ENCODE measurements at places on chromosomes 5 and 9.
A peak's percentile ranks its signal among the peaks of the same experiment; 100 is the strongest.

DNA sequence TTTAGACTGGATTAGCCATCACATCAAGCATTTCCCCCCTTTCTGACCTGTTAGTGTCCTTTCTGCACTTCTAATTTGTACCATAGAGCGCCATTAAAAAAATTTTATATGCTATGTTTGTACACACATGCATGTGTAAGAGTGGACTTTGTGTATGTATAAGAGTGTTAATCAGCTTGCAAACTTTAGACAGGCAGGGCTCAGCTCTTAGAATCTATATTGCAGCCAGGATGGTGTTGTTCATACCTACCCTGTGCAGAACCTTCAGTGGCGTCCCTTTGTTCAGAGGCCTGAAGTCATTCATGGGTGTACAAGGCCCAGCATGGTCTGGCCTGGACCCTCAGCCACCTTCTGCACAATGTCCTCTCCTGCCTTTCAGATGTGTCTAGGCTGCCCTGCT, 19.7 kb downstream of the ZSWIM6 start:
- DNase-seq: no peak

DNA sequence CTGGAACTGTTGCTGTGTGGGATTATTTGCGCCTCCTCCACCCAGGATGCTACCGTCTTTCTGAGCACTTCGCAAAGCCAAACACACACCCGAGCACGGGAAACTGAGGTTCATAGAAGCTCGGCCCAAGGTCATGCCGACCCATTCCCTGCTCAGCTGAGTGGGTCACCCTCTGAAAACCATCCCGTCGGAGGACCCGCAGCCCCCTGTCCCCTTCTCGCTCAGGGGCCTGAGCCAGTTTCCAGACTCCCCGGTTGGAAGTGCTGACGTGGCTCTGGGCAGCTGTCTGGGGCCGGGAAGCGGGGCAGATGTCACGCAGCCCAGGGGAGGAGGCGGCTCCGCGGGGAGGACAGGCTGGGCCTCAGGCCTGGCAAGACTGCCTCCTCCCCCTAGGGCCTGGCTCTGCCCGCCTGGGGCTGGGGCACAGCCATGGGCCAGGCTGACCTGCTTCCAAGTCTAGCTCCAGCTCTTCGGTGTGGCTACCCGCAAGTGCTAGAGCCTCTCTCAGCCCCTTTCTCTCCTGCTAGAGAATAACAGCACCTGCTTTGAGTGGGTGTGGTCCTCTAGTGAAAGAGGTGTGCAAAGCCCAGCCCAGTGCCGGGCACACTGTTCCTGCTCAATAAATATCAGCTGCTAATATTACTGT, 9.9 kb upstream of the CXXC5 start:
- DNase-seq: peak; percentile 44

GRCh38 chr5:140109018-140109758, 4.7 kb upstream of the PURA start:
- peak; percentile 40 for DNase-seq

- no peak for DNase-seq
These were observed 247.5 kb upstream of the DAPK1 start for GRCh38 chr9:87250205-87250604.

DNA sequence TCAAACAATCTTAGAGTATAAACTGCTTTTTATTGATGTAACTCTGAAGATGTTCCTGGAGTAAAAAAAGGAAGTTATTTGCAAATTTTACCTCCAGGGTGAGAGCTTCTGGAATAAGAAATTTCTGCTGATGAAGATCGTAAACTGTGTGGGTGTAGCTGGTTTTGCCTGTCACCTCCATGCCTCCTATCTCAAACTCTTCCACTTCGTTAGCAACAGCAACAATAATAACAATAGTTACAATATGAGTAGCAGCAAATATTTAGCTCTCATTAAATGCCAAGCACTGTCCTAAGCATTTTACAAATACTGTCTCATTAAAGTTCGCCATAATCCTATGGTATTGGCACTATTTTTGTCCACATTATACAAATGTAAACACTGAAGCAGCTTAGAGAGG, 57.9 kb downstream of the GCNT1 start:
- no peak for DNase-seq

DNA sequence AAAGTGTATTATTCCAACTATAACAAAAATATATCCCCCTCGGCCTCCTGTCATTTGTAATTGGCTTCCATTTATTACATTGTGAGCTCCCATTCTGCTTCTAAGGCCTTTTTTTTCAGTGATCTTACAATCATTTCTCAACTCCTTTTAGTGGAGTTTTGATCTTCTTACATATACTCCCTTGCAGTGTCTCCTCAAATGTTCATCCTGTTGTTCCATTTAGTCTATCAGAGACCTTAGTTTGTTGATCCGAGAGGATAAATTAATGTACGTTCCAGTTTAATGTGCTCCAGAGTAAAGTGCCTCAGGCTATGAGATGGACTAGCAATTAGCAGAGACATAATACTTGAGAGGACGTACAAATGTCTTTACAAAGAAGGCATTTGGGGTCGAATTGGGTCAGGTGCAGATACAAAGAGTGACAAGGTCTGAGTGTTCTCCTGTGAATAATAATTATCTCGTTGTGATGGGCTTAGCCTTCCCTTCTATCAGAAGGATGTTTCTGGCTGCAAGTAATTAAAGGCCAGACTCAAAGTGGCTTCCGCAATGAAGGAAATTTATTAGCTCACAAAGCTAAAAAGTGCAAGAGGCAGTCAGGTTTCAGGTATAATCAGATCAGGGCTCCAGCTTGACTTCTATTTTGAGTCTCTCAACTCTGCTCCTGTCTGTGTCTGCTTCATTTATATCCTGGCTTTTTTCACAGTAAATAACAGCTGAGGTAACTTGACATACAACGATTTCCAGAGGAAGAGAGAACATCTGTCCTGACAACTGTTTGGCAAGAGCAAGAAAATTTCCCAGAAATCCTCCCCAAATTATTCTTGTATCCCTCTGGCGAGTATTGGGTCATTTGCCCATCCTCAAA, 30.1 kb downstream of the ARRDC3 start:
- DNase-seq: no peak

- no peak for DNase-seq
These were observed 17.2 kb downstream of the FAM163B start for GRCh38 chr9:133591985-133592384.

- no peak for DNase-seq
These were observed 50.5 kb upstream of the RNU6ATAC start for GRCh38 chr9:134214766-134215419.

- no peak for DNase-seq
These were observed 16.8 kb downstream of the ANKH start for GRCh38 chr5:14854799-14855198.

DNA sequence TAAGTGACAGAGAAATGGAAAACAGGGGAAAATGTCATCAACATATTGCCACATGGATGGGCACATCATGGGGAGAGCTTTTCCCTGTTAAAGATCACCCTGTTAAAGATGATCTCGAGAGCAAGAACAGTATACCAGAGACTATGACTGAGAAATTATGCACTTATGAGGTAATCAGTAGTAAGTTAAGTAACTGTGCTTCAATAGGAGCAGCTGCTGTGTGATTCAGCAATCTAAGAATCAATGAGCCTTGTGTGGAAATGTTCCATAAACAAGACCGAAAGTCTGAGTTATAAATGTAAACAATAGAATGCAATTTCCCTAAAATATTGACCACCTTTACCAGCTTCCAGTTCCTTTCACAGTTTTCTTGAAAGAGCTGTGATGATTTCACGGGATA, 582.3 kb downstream of the CAAP1 start:
- DNase-seq: no peak

GRCh38 chr5:52469420-52469819, 318.3 kb upstream of the ITGA1 start:
- DNase-seq: no peak

GRCh38 chr9:116096046-116096445, 57.5 kb upstream of the PAPPA start:
- no peak for DNase-seq

GRCh38 chr5:130135506-130135905, 231.2 kb downstream of the CHSY3 start:
- no peak for DNase-seq

DNA sequence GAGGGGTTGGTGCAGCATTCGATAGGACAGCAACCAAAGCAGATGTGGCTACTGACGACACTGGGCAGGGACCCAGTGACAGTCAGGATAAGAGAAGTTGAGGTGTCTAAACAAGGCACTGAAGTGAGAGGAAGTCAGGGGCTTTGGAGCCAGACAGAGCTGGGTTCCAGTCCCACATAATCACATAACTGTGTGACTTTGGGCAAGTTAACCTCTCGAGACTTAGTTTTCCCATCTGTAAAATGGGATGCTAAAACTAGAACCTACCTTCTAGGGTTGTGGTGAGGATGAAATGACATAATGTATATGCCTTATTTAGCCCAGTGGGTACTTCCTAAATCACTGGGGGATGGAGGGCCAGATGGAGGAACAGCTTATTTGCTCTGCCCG, 3.1 kb downstream of the ANGPTL2 start:
- no peak for DNase-seq

DNA sequence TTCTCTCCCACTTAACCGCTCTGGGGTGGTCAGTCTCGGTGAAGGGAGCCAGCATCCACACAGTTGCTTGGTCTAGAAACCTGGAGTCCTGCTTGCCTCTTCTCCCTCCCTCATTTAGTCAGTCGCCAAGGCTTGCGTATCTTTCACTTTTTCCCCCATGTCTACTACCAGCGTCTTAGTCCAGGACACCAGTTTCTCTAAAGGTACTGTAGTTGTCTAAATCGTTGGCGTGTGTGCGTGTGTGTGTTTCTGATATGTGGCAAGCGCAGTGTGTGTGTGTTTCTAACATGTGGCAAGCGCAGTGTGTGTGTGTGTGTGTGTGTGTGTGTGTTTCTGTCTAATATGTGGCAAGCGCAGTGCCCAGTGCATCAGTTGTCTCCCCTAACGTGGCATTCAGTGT, 641 bp downstream of the ATP6V1G1 start:
- no peak for DNase-seq

- DNase-seq: no peak
These were observed 48.7 kb downstream of the SLC36A1 start for GRCh38 chr5:151496041-151496484.

DNA sequence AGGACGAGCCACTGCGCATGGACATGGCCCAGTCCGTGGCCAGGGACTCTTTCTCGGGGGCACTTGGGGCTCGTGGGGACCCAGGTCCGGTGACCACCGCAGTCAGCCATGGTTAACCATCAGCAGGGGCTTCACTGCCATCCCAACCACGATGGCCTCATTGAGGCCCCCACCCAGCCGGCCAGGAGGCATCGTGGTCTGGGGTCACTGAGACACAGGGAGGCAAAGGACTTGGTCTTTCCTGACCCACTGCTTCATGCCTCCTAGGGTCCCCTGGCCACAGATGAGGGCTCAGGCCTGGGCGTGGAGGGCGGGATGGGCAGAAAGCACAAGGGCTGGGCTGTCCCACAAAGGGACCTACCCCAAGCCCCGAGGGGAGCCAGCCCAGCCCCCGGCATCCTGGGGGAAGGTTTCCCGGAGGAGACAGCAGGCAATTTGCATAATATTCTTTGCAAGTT, 6.6 kb downstream of the NACC2 start:
- no peak for DNase-seq

- DNase-seq: no peak
These were observed 15.1 kb downstream of the SNCAIP start for GRCh38 chr5:122327110-122327509.

GRCh38 chr5:29963956-29964355, 1229.5 kb upstream of the CDH6 start:
- no peak for DNase-seq

- DNase-seq: no peak
These were observed 1134.1 kb downstream of the PTPRD start for GRCh38 chr9:9478741-9479140.

DNA sequence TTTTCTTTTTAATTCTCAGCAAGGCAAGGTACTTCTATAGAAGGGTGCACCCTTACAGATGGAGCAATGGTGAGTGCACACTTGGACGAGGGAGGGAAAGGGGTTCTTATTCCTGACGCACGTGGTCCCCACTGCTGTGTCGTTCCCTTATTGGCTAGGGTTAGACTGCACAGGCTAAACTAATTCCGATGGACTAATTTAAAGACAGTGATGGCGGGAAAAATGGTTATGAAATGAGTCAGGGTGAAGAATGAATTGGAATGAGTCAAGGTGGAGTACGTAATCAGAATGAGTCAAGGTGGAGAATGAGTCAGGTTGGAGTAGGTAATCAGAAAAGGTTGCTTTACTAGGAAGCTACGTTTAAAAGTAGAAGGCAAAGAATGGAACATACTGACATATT, 2.1 kb upstream of the HMGCS1 start:
- no peak for DNase-seq

DNA sequence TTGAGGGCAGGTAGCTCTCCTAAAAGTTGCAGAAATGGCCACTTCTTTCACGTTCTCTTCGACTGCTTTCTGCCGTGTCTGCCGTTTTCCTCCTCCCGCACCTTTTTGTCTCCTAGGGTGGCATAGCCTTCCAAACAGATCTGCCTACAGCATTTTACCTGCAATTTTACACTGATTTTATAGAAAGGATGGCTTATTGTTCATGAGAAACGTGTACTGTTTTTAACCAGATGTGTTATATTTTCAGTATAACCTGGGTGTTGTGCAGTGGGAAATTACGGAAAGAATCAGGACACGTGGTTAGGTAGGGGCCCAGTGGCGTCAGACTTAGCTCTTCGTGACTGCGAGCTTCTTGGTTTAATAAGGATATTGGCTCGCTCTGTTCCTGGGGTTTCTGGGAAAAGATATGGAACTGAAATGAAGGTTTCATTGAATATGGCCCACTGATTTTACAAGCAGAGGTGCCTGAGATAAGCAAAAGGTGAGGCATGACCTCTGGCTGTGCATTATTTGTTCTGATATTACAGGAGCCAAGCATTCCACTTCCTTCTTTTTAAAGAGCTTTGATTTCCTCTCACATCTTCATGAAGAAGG, 43.7 kb upstream of the PRSS3 start:
- DNase-seq: no peak

- DNase-seq: no peak
These were observed 139.1 kb downstream of the BASP1 start for GRCh38 chr5:17356551-17356950.

DNA sequence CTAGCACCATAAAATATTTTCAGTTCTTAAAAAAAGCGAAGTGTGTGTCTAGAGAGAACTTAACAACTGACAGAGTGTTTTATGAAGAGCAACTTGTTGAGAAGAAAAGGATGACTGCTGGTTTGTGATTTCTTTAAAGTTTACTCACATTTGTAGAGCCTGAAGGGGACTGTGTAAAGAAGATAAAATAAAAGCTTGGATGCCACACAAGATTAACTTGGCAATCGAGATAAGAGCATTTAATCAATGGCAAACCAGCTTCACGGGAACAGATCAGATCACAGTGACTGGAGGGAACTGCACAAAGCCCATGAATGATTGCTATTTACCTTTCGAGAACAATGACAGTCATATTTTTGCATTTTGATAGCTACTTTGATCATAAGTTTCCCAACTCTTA, 2013.1 kb upstream of the CDH9 start:
- DNase-seq: no peak

GRCh38 chr5:172719211-172719610, 51.8 kb downstream of the DUSP1 start:
- DNase-seq: no peak

DNA sequence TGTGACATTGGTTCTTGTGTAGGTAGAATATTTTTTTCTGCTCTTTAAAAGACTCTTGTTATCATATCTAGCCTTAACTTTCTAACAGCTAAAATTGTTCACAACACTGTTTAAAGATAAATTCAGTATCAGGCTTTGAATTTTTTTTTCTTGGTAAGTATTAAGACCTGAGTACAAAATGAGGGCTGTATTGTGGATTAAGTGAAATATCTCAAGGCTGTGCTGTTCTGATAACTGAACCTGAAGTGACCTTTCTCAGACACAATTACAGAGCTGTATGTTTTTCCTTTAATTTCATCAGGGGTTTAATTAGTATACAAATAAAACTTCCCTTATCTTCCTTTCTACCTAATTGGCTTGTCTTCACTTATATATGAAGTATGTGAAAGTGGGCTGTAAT, 290.5 kb downstream of the CCDC171 start:
- no peak for DNase-seq

Measured in mesothelial cell of epicardium (in vitro differentiated cells).